CD4-positive, alpha-beta T cell treated with Interleukin-15 for 4 hours (primary cell): ENCODE measurements at places on chromosomes 13 and 19.

- DNase-seq: no peak
Measured at GRCh38 chr13:21450936-21451335, 8.2 kb downstream of the ZDHHC20 start.

- no peak for DNase-seq
Measured at GRCh38 chr19:1839658-1840540, 8.4 kb downstream of the REXO1 start.

- DNase-seq: no peak
Measured at GRCh38 chr13:88656751-88657150, 985.6 kb downstream of the SLITRK5 start.

DNA sequence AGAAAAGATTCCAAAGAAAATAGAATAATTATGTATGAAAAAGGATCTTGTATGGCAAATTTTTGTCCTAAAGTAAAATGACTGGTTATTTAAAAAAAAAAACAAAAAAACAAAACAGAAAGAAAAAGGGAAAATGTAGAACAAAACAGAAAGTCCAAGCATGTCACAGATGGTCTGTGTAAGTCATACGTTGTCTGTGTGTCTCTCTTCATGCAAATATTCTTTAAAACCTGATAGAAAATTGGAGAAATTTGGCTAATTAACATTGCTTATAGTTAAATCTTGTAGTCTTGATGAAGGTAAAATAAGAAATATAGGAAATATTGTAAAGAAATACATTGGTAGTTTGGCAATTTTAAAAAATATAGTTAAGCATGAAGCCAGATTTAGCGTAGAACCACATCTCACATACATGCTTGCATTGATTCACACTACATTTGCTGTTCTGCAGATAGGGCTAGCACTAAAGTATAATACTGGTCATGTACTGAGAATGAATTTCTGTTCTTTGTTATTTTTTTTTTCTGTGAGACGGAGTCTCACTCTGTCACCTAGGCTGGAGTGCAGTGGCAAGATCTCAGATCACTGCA is 58.4 kb downstream of the SPRYD7 start:
- no peak for DNase-seq

GRCh38 chr19:16168465-16169081 is 4.8 kb downstream of the CIB3 start:
- no peak for DNase-seq
